RWPE2 (cell line): ENCODE measurements at places on chromosomes 1 and 21.

DNA sequence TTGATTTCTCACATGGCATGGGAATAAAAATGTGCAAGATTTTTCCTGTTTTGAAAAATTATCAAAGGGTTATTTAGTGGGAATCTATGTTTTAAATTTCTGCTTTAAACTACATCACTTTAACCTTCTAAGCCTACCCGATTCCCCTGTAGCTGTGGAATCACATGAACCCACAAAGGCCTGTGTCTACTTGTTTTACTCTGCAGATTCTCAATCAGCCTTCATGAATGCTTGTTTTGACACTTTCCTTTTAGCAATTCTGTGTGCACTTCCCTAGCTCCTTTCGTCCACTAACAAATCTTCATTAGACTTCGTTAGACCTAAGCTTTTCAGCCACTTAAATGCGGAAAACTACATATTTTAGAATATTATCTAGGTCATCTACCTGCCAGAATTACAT, 56.0 kb upstream of the C1orf21 start:
- DNase-seq: no peak

GRCh38 chr21:44057055-44057454, 44.9 kb downstream of the TRAPPC10 start:
- no peak for DNase-seq

- peak; percentile 83 for DNase-seq
Observed at GRCh38 chr1:171313835-171314320, at the start of gene FMO4. FMO4 (plus strand) TSS chr1:171314183; CDS start chr1:171319826, 5,643 bp downstream.

DNA sequence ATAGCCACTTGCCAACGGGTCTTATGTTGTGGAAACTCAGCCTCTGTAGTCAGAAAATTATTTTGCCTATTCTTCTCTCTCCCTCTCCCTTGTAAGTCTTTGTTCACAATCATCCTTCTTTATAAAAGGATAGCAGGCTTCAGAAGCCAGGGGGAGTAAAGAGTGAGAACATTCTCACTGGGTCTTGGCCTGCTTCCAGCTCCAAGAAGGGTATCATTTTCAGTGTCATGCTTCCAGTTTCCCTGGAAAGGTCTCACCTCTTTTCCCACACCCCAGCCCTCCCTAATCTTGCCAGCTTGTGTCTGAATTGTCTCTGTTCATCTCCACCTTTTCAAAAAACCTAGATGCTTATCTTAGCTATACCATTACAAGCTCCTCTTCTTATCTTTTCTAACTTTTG, 346.2 kb upstream of the LRRC7 start:
- DNase-seq: no peak

GRCh38 chr1:85463731-85464496, 1.0 kb downstream of the DDAH1 start:
- no peak for DNase-seq

- peak; percentile 57 for DNase-seq
Observed at GRCh38 chr1:1541956-1542765, 1.7 kb upstream of the TMEM240 start.

- DNase-seq: no peak
Observed at GRCh38 chr1:96096613-96097321, 624.8 kb upstream of the PTBP2 start.

- DNase-seq: no peak
Observed at GRCh38 chr21:32570456-32570855, 14.9 kb downstream of the TCP10L start.

DNA sequence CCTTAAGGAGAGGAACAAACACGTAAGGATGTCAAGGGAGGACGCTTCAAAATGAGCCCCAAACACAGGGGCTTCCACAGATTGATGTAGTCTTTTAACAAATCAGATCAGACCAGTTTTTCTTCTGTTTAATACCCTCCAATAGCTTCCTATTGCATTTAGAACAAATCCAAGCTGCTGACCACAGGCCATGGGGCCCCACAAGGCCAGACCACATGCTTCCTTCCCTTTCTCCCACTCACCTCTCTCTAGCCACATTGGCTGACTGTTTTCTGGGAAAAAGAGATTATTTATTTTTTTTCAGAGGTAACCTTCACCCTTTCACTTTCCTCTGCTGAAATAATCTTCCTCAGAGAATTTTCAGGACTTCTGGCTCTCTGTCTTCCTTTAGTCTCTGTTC, 380.6 kb downstream of the SIPA1L2 start:
- DNase-seq: no peak

- no peak for DNase-seq
Observed at GRCh38 chr1:5886541-5887348, 105.5 kb downstream of the NPHP4 start.

DNA sequence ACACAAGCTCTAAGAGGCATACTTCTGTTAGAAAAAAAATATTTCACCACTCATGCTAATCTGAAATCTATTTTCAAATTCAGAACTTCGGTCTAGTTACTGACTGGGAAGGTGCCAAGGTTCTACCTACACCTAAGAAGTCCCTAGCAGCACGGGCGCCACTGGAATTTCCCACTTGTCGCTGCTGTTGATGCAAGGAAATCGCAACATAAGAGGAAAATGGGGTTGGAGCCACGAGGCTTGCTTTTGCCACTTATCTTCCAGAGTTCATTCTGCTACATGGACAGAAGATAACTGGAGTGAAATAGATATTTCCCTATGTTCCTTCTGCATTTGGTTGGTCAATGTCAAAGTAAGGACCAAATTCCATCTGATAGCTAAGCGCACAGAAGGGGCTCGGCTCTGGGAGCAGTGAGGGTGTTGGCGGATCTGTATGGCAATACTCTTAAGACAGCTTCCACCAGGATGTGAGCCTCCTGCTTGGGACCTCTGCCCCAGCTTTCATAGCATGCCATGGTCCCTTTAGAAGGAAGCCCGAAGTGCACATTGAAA, 47.2 kb downstream of the RCAN1 start:
- no peak for DNase-seq

GRCh38 chr1:10789803-10790702, 6.4 kb downstream of the CASZ1 start:
- DNase-seq: no peak

DNA sequence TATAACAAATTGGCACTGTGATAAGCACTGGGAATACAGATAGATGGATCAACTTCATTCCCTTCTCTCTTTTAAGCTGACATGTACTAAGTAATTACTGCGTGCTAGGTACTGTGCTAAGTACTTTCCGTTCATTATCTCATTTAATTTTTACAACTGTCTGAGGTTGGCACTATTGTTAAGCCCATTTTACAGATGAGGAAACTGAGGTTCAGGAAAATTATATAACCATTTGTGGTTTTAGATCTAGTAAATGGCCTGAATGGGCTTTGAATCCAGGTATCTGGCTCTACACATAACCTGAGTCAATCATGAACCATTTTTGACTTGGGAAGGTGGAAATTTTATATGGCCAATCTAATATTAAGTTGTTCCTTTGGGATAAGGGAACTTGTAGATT, 3.6 kb upstream of the HMGCS2 start:
- DNase-seq: no peak

DNA sequence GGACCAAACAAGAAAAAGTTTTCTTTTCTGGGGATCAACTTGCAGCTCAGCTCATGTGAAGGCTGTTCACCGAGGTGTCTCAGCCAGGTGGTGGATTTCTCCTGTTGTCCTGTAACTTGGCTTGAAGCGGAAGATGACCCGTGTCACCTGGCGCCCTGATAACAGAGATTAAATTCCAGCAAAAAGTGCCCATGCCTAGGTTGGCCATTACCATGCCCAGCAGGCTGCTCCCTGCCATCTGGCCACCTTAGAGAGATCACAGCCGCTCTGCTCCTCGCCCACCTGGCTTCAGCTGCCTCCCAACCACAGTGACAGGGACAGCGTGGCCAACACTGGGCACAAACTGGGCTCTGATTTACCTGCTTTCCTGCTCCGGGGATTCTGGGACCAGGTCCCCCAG, 149.5 kb downstream of the ZBTB18 start:
- no peak for DNase-seq

- no peak for DNase-seq
Observed at GRCh38 chr1:221965252-221965651, 223.4 kb upstream of the DUSP10 start.

DNA sequence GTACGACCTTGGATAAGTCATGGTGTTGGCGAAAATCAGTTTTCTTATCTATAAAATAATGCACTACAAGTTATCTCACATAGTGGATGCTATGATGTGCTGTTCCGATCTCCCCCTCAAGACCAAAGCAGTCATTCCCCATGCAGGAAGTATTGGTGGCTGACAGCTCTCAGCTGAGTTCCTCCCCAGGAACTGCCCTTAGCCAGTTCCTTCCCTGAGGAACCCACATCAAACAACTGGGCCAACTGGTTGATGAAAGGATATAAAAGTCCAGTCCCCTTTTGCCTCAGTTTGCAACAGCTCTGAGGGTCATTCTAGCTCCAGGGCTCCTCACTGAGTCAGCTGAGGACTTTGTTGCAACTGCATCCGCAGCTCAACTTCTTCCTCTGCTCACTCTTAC, 16.1 kb upstream of the SLAMF1 start:
- DNase-seq: no peak
